Activated naive CD4-positive, alpha-beta T cell treated with Interleukin-2 at 50 U/mL for 16 hours (primary cell): ENCODE measurements at places on chromosomes 5 and 9.
A peak's percentile ranks its signal among the peaks of the same experiment; 100 is the strongest.

- peak; percentile 86 for DNase-seq
These were observed 64.3 kb downstream of the RXRA start for GRCh38 chr9:134390537-134390936.

DNA sequence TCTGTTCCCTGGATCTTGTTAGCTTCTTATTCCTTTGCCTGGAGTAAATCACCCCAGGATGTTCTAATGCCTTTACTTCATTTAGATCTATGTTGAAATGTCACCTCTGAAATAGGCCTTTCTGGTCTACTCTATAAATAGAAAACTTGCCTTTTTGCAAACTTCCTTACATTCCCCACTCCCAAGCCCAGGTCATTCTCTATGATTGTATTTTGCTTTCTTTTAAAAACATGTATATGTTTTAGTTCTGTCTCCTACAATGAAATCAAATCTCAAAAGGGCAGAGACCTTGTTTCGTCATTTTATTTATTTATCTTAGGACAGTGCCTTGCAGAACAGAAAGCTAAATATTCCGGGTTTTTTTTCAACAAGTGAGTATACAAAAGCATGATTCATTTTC is 1657.7 kb upstream of the C9orf72 start:
- no peak for DNase-seq

DNA sequence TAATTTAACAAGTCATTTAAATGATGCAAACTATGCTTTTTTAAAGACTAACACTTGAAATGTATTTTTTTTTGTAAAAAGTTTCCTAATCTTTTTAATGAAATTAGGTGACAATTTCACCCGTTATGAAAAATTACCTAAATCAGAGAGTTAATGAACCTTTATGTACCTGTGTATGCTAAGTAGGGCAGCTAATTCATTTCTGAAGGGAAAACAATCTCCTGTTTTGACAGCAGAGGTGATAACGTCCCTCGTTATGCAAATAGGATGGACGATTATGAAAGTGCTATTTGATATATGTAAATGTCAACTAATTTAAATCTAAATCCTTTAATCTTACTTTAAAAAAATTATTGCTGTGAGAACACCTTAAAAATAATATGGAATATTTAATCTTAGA is 58.8 kb downstream of the MEF2C start:
- no peak for DNase-seq

- DNase-seq = no peak
These were observed 62.8 kb downstream of the RGS3 start for GRCh38 chr9:113526231-113526746.

GRCh38 chr9:16145196-16145950 is 592.5 kb downstream of the CCDC171 start:
- DNase-seq = no peak

GRCh38 chr9:120857481-120857880 is 14.8 kb upstream of the PSMD5 start:
- DNase-seq = no peak

DNA sequence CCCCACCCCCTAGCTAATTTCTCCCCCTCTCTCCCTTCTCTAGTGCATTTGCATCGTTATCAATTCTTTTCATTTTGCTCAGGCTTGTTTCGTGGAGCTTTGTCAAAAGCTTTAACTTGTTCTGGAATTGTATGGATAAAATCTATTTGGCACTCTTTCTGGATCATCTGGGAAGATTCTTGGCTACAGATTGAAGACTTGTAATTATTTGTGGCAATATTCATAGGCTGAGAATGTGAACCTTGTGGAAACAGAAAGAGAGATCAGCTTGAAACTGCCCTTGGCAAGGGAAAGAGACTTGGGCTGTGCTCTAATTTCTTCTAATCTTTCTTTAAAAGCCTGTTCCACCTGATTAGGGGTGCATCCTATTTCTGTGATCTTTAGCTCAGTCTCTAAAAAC is 340.6 kb upstream of the DAB2 start:
- DNase-seq = no peak

GRCh38 chr5:36792560-36793180 is 83.9 kb upstream of the NIPBL start:
- DNase-seq = no peak

DNA sequence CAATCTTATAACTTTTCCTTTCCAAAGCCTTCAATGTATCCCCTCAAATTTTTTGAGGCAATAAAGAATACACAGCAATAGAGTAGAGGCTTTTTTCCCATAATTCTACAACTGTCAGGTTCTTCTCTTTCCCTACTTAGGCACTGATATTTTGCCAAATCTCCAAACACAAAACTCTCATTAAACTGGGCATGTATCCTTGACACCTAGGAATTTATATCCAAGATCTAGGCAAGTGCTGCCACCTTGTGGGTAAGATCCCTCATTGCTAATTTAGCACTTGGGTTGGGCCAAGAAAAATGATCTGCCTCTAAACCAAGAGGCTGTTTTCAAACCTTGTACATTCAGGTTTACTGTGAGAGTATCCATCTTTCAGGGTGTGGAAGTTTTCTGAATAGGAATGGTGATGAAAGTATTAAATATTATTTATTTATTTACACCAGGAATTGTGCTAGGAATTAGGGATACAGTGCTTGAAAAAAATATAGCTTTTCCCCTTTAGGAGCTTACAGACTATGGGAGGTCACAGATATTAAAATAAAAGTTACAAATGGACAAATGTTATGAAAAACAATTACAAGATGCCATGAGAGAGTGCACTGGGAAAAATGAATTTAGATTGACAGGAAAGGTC is 17.6 kb downstream of the TSTD2 start:
- DNase-seq = peak; percentile 53

- no peak for DNase-seq
These were observed 371.4 kb downstream of the SEMA5A start for GRCh38 chr5:9174446-9174845.

DNA sequence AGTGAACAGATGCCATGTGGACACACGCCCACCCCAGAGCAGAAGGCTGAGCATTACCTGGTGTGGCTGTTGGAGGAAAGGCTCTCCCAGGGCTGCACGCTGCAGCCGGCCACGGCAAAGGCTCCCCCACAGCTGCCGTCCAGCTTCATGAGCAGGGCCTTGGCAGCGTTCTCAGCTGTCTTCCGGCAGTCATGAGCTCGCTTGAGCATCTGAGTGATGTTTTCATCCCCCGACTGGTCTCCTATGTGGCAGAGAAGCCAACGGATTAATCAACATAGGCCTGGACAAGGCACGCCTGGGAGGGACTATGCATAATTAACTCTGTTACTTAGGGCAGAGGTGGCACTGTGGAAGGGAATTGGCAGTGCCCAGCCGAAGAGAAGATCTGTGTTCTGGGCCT is 87.3 kb downstream of the DCP2 start:
- DNase-seq = no peak

GRCh38 chr5:173392-174290 is 17.7 kb upstream of the LRRC14B start:
- no peak for DNase-seq

DNA sequence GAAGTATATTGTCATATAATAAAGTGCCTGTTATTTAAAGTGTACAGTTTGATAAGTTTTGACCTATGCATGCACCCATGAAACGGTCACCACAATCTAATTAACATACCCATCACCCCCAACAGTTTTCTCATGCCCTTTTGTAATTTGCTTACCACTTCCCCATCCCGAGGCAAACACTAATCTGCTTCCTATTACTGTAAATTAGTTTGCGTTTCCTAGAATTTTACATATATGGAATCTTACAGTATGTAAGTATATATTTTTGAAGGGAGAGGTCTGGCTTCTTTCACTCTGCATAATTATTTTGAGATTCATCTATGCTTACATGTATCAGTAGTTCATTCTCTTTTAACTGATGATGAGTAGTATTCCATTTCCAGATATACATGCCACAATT is 56.5 kb downstream of the AMBP start:
- no peak for DNase-seq

GRCh38 chr5:152270096-152270495 is 135.0 kb downstream of the NMUR2 start:
- DNase-seq = no peak

DNA sequence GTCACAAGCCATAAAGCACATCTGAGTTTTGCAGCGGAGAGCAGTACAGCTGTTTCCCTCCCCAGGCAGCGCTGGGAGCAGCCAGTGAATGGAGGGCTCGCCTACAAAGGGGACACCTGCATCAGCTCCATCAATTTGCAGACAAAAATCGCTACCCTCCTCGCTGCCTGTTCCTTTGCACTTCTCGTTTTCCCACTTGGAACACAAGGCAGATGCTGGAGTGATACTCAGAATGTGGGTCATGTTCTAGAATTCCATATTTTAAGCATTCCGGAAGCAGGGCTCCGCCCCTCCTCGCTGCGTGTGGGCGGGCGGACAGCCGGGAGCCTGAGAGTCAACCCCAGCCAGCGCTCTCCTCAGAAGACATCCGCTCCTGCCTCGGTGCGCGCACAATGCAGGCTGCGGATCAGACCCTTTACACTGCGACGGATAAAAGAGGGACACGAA is 92.1 kb downstream of the LMNB1 start:
- DNase-seq = no peak

DNA sequence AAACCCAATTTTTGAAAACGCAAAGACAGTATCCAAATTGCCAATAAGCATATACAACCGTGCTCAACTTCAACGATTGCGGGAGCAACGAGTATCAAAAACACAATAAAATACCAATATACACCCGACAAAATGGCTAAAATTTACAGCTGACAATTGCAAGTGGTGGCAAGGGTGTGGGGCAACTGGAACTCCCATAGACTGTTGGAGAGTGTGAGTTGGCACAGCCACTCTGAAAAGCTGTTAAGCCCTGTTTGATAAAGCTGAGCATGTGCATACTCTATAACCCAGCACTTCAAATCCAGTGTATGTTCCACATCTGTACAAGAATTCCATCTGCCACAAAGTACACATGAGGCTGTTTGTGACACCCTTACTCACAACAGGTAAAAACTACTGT is 20.3 kb upstream of the NKD2 start:
- no peak for DNase-seq

DNA sequence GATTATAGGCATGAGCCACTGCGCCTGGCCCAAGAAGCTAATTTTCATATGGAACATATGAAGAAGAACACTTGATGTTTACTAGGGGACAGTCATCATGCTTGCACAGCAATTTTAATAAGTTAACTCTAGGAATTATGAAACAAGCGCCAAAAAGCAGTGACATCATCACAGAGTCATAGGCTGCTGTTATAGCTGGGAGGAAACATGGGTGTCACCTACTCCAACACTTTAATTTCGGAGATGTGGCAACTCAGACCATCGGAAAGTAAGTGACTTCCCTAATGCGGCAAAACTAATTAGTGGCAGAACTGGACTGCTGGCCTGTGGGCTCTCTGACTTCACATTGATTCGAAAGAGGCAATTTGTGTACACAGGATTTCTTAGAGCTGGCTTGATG is 38.1 kb upstream of the EQTN start:
- DNase-seq = no peak

- no peak for DNase-seq
These were observed 605.0 kb upstream of the CLINT1 start for GRCh38 chr5:158463938-158464337.

- DNase-seq = peak; percentile 81
These were observed 78.1 kb downstream of the RAPGEF1 start for GRCh38 chr9:131661568-131662288.

DNA sequence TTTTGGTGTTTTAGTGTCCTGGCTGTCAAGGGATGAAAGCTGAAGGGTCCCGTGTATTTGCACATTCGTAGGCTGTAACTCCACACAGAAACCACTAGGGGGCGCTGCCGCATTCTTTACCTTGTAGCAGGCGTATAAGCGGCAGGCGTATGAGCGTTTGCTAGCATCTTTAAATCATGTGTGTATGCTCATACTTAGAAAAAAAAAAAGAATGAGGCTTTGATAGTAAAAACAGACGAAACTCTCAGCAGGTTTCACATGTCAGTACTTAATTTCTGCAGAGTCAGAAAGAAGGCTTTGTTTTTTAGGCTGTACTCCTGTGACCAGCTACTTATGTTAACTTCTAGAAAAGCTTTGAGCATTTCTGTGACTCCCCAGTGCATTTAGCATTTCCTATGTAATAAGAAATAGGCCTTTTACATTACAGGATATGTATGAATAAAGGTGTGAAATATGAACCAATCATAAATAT is 218.8 kb upstream of the ADAMTSL1 start:
- peak; percentile 64 for DNase-seq

DNA sequence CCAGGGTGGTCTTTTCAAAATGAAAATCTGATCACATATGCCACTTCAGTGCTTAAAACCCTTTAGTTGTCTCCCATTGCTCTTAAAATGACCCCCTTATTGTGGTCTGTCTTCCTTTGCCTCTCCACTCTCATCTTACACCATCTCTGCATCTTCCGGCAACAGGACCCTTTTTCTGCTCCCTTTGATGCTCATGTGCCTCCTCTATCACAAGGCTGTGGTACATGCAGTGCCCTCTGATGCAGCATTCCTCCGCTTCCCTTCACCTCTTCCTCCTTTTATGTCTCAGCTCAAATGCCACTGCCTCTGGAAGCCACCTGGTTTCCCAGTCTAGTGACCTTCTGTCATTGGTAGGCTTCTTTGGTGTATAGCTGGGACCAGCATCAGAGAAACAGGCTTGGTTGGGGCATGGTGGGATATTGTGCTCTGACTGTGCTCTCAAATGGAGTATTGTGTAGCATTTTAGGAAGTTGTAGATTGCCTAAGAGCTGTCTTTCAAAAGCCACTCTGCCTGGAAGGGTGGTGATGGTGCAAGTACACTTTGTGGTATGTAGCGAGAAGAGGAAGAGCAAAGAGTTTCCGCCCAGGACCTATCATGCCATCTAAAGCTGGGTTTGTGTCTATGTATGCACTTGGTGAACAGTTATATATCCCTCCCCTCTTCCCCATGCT is 28.1 kb downstream of the ARHGAP26 start:
- DNase-seq = no peak

DNA sequence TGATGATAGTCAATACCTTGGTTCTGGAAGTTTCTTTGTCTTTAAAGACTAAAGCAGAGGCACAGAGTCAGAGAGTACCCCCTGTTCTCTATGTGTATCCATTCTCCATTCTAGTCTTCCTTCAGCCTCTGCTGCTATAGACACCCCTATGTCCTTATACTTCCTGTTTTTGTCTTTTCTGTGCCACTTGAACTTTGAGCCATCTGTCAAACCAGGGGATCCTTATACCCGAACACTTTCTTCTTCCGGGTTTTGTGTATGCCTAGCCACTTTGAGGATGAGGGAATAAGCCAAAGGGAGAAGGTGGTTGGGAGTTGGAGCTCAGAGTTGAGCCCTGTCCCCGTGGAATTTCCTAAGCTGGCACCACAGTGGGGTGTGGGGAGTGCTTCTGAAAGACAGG is 61.1 kb upstream of the IL6ST start:
- no peak for DNase-seq

- DNase-seq = no peak
These were observed 461.3 kb downstream of the SPOCK1 start for GRCh38 chr5:137037848-137038247.
